ENCODE measurements at places on chromosomes 12 and 14.

DNA sequence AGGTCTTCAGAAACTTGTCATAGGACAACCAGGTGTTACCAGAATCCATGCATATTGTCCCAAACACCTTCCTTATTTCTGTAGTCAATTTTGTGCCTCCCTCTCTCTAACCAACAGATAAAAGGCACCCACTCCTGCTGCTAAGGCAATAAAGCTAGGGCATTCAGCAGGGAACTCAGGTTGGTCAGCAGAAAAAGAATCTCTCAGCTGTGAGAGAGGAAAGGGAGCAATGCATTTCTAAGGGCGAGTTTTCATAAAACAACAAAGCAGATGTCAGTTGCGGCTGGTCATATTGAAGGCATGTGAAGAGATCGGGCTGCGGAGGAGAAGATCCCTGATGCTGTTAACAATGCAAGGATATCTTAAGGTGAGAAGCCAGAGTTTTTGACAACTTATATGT lies 7.4 kb upstream of the POU6F1 start:
- DNase-seq, result no peak

DNA sequence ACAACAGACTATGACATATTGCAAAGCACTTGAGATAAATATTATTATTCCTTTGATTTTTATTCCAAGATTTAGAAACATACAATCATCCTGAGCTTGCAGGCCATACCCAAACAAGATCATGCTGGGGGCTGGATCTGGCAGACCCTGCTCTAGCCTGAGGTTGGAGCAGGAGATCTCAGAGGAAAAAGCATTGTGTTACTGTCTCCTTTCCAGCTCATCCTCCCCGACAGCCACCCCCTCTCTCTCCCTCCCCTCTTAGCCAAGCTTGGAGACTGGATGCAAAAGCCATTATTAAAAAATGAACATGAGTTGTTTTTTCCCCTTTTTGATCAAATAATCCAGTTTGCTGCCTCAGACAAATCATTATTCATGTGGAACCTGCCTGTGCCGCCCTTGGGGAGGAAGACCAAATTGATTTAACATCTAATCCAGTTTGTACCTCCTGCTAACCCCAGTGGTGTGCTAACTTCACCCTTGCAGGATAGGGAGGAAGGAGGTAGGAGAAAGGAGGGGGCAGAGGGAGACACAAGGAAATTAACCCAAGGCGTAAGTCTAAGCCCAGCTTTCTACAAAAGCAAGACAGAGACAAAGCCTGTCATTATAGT lies 565.8 kb upstream of the TBX3 start:
- no peak for DNase-seq

GRCh38 chr12:48924617-48925303 lies 532 bp downstream of the FKBP11 start:
- DNase-seq, result peak; percentile 19

- DNase-seq, result no peak
Observed at GRCh38 chr12:38745601-38746000, 159.8 kb downstream of the CPNE8 start.

- no peak for DNase-seq
Observed at GRCh38 chr14:89908712-89909450, 45.6 kb downstream of the EFCAB11 start.

GRCh38 chr12:7131502-7131866 lies 1.3 kb downstream of the CLSTN3 start:
- no peak for DNase-seq

- DNase-seq, result no peak
Observed at GRCh38 chr12:1821805-1822204, 1.4 kb downstream of the LRTM2 start.

GRCh38 chr12:69151254-69151764 lies 88.1 kb upstream of the CPSF6 start:
- DNase-seq, result peak; percentile 71
